GOT3 (cell line): ENCODE measurements at places on chromosomes 2 and 18.

GRCh38 chr2:191280290-191280689 is 35.1 kb downstream of the MYO1B start:
- no peak for DNase-seq

- no peak for DNase-seq
Observed at GRCh38 chr18:68925268-68925667, 127.4 kb downstream of the CCDC102B start.

DNA sequence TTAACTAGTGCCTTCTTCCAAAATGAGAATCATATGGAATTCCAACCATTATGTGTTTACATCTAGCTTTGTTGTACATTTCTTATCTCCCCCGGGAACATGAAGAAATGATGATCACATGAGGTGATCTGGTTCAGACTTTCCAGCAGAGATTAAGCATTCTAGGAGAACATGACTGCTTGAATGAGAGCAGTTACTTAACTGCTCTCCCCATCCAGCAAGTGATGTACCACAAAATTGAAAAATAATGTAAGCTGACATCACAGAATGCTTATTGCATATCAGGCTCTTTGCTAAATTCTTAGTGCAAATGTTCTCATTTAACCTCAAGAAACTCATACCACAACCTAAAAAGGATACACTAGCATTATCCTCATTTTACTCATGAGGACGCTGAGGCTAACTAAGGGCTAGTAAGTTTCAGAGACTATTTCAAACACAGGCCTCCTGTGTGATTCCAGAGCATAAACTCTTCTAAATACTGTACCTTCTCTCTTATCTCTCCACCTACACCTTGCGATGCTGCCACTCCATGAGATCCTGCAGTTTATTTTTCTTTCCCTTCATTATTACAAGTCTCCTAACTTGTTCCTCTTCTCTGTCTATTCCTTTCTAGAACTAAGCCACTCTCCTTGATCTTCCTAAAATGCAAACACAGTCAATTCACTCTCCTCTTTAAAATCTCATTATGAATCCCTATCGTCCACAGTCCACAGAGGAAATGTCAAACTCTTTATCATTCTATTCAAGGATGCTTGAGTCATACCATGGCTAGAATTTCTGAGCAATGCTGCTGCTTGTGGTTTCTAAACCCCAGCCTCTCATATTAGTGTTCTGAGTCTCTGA is 1224.8 kb upstream of the ZEB2 start:
- DNase-seq: no peak

- DNase-seq: no peak
Observed at GRCh38 chr2:61707984-61708852, 145.6 kb downstream of the FAM161A start.

GRCh38 chr18:7668392-7668791 is 101.3 kb downstream of the PTPRM start:
- no peak for DNase-seq

DNA sequence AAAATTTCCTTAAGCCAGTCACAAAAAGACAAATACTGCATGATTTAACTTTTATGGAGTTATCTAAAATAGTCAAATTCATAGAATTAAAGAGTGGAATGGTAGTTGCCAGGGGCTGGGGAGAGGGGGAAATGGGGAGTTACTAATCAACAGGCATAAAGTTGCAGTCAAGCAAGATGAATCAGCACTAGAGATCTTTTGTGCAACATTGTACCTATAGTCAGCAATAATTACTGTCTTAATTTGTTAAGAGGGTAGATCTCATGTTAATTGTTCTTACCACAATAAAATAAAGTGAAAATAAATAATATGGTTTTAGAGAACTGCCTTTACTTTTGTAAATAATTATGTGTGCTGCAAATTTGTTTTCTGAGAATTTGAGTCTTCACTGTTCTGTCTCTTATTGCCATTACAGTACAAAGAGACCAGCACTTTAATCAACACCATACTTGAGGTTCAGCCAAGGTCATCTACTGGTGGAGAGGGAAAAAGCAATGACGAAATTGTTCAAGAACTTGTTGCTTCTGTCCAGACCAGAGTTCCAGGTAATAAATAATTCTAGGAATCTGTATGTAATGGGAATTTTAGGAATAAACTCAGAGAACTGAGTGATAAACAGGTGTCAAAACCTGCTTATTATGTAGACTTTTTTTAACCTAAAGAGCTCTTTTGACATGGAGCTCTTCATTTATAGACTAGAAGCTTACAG is 75.5 kb downstream of the TRABD2A start:
- DNase-seq: no peak

DNA sequence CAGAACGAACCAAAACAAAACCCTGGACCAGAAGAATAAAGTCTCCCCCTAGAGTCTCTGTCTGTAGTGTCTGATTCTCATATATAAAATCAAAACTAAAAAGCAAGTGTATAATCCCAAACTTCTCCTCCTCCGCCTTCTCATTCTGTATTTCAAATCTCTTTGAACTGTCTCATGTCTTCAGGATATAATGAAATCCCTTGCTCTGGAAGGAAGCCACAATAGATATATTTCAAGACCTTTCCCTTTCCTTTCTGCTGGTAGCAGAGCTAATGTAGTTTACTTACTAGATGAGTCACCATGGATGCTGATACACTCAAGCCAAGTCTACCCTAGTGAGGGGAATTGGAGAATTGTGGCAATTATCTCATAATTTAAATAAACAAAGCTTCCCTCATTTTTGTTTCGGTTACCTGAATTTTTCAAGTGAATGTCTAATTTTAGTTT is 33.5 kb upstream of the CCDC93 start:
- no peak for DNase-seq

GRCh38 chr2:98649135-98649991 is 41.0 kb downstream of the UNC50 start:
- DNase-seq: no peak

- peak; percentile 3 for DNase-seq
Observed at GRCh38 chr2:102449370-102449974, 23.6 kb upstream of the SLC9A4 start.

- no peak for DNase-seq
Observed at GRCh38 chr2:127463155-127463991, 45.1 kb downstream of the PROC start.

GRCh38 chr2:50732796-50733195 is 299.1 kb downstream of the NRXN1 start:
- DNase-seq: no peak

- DNase-seq: no peak
Observed at GRCh38 chr18:75157381-75157780, 51.6 kb downstream of the PTGR3 start.

GRCh38 chr18:36830158-36830495 is 1.2 kb downstream of the KIAA1328 start:
- DNase-seq: no peak

GRCh38 chr2:236928380-236929037 is 157.2 kb upstream of the COPS8 start:
- no peak for DNase-seq

- no peak for DNase-seq
Observed at GRCh38 chr2:157572725-157573124, 55.9 kb downstream of the ACVR1C start.

DNA sequence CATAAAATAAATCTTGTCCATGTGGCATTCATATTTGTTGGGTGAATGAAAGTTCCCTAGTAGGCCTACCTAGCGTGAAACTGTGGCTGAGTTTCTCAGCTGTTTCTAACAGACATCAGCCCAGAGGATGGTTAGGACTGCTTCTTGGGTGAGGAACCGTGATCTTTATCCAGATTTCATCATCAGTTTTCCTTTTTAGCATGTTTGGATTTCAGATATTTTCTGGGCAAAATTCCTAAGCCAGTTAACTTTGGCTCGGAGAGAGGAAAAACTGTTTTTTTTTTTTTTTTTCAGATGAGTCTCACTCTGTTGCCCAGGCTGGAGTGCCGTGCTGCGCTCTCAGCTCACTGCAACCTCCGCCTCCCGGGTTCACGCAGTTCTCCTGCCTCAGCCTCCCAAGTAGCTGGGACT is 53.5 kb downstream of the DGKD start:
- no peak for DNase-seq

DNA sequence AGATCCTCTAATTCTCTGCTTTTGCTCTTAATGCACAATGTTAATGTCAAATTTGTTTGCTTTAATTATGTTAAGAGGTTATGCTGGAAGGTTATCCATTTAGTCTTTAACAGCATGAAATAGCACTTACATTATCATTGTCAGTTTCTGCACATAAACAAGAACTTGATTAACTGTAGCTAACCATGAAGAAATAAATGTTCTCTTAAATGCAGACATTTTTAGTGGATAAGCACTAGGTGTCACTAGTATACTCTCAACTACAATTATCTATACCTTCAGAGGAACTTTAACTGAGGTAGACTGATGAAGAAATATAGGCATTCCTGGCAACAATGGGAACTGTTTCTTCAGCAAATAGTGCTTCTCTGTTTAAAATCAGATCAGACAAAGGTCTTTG is 178.8 kb upstream of the CHST9 start:
- DNase-seq: no peak

DNA sequence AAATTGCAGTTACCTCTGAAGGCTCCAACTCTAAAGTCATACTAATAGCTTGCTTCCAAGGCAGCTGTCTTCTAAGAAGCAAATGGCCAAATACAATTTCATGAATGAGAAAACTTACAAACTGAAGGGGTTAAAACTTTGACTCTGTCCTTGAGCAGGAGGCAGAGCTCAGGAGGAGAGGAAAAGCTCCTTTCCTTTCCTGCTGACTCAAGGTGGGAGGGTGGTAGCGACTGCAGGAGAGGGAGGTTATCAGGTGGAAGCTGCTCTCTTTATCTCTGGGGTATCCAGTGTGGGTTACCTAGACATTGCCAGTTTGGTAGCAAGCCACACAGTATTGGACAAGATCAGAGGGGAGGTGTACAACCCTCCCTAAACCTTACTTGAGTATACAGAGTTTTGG is 2.7 kb upstream of the EFEMP1 start:
- no peak for DNase-seq

DNA sequence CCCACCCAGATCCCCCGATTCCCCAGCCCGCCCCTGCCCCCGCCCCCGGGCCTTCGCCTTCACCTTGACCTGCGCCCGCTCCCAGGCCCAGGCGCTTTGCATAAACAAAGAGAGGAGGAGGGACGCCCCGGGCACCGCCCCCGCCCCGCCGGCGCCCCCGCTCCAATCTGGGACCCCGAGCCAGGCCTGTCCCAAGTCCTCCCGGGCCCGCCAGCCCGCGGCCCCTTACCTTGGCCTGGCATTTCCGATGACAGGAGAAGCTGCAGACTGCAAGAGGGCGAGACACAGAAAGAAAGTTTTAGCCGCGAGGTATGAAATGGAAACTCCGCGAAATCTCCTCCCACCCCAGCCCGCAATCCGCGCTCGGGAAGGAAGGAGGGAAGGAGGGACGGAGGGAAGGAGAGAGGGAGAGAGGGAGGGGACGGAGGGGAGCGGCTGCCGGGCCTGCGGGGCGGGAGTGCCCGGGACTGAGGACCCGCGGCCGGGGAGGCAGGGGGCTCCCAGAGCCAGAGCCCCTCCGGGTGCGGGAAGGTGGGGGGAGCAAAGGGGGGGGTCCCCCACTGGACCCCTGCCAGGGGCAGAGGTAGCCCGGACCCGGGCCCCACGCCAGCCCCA is 24.2 kb downstream of the TNS1 start:
- DNase-seq: no peak

DNA sequence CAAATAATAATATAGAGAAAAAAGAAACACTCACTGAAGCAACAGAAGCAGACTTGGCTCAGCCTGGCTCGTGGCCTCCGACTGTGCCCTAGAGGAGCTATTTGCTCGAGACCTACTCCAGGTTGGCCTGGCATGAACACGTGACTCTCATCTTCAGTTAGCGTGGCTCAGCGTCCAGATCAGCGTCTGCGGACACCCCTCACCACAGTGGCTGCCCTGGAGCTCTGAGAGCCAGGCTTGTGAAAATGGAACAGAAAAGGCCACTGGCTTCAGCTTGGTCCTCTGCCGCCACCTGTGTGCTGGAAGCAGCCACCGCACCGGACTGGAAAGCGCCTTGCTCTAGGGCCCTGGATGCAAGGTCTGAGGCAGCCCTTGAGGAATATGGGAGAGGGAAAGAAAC is 1184.0 kb upstream of the GYPC start:
- no peak for DNase-seq

DNA sequence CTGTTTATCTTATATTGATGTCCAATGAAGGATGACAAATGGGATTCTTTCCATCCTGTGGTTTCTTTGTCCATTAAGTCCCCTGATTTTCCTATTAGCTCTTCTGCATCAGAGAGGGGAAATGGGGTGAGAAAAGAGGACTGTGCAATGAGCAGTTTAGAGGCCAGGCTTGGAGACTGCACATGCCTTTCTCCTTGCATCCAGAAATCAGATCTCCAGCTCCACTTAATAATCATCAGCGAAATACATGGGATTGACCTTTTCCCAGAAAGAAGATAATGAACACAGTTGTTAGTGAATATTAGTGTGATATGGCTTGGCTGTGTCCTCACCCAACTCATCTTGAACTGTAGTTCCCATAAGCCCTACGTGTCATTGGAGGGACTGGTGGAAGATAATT is 697.4 kb downstream of the CBLN2 start:
- no peak for DNase-seq

DNA sequence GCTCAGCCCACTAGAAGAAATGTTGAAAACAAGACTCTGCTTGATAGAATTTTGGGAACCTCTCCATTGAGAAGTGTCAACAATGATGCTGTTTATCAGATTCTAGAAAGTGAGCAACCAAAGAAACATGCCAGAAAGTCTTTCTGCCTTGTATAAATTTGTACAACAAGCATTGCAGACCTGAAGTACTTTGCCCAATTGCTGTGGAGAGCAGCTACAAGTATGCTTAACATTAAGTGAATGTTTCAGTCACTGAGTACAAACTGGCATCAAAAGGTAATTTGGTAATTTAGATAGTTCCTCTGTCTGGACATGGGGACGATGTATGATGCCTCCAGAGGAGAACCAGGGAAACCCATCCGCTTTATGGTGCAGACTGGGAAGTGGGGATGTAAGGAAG is 33.4 kb upstream of the SKA1 start:
- DNase-seq: no peak

DNA sequence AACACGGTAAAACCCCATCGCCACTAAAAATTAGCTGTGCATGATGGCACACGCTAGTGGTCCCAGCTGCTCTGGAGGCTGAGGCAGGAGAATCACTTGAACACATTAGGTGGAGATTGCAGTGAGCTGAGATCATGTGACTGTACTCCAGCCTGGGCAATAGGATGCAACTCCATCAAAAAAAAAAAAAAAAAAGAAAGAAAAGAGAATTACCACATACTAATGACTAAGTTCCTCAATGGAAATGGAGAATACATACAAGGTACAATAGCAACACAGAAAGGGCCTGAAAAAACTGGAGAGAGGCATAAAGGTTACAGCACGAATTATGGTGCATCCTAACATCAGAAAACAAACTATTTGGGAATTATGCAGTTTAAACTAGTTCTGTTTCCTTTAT is 81.3 kb downstream of the CDH2 start:
- DNase-seq: no peak

GRCh38 chr2:200156166-200156835 is 150.2 kb upstream of the SPATS2L start:
- DNase-seq: no peak

DNA sequence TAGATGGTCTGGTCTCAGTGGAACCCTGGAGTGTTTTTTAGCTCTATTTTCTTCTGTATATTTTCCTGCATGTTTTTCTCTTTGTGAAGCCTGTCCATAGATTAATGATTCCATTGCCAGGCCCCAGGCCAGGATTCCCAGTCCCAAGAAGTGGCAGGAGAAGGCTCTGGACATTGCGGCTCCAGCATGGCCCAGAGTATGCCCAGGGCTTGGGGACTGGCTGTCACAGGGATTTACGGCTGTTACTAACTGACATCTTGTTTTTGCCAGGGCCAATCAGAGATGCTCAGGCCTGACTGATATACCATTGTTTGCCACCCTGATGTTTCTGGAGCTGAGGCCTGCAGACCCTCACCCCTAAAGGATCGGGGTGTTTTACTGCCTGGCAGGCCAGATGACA is 59.0 kb downstream of the PRKCE start:
- DNase-seq: no peak

GRCh38 chr2:31333046-31333445 is 81.5 kb downstream of the XDH start:
- no peak for DNase-seq
